Fibroblast of pulmonary artery (primary cell): ENCODE measurements at places on chromosomes 13 and 19.

DNA sequence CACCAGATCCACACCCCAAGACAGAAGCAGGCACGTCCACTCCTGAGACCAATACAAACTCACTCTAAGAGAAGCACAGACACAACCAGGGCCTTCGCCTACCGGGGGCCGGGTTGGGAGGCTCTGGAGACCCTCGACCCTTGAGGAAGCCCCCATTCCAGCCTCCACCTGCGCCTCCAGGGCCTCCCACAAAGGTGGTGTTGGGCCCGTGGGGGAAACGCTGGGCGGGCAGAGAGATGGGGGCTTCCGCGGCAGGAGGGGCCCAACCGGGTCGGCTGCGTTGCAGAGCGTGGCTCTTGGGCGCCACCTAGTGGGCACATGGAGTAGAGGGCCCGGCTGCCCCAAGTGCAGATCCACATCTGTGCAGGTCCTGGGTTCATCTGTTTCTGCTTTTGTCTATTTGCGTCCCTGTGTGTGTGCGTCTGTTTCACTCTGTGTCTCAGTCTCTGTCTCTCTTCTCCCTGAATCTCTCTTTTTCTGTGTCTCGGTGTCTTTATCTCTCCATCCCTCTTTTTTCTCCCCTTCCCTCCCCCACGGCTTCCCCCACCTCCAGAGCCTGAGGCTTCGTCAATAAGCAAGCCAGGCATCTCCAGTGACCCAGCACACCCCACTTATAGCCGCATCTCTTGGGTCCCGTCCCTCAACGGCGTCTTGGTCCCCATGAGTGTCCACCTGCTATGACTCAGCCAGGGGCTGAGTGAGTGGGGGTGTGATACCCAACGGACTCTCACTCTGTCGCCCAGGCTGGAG, 10.5 kb upstream of the TINCR start:
- DNase-seq = peak; percentile 55

DNA sequence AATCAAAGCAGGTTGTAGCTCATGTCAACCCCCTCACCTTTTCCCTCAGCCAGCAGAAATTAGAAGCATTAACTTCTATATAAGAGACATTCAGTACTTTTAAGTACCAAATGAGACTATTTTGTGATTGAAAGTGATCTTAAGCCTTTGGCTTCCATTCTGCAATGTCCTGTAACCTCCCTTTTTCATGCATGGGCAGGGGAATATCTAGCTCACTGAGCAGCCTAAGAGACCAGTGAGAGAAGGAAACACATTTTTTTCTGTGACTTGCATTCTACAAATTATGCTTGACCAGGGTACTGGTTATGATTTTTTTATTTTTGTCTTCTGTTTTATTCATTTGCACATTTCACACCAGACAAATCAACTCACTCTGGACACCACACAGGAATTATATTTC, 369.6 kb downstream of the KCTD12 start:
- DNase-seq = peak; percentile 6

GRCh38 chr19:51456541-51457290, 1.5 kb downstream of the SIGLEC8 start:
- no peak for DNase-seq

- DNase-seq = no peak
Observed at GRCh38 chr13:50122455-50122854, 107.2 kb downstream of the KCNRG start.

DNA sequence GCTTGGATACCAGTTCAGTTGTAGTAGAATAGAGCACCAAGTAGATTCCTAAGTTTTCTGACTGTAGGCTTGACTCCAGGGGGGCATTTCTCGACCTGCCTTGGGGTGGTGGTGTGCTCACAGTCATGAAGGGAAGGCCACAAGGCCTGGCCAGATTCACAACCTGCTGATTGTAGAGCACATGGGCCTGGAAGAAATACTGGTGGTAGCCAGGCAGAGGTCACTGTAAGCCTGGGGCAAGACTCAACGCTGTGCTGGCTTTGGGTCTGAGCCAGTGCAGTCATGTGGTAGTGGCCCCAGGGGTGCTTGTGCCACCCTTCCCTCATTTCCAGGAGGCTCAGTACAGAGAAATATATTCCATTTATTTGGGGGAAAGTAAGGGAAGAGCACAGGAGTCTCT, 832.3 kb upstream of the SLC10A2 start:
- no peak for DNase-seq

DNA sequence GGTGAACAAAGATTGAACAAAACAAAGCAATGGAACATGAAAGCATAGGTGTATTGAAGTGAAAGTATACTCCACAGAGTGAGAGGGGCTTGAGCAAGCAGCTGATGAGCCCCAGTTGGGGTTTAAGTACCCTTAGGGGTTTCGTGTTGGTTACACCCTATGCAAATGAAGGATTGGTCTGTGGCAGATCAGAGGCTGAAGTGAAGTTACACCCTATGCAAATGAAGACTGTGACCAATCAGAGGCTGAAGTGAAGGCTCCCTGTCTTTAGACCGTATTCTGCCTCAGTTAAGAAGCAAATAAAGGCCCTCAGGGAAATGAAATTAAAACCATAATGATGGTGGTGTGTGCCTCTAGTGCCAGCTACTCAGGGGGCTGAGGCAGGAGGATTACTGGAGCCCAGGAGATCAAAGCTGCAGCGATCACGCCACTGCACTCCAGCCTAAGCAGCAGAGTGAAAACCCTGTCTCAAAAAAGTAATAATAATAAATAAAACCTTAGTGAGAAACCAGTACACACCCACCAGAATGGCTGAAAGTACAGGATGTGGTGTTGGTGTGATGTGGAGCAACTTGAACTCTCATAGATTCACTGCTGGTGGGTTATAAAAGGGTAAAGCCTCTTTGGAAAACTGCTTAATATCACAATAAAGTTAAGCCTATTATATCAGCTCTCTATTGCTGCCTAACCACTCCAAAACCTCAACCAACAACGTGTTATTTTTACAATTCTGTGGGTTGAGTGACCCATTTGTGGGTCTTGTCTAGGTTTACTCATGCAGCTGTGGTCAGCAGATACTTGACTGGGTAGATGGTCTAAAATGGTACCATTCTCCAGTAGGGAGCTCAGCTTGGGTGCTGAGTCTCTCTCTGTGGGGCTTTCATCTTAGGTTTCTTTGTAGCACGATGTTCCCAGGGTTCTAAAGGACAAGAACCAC, 12.8 kb upstream of the UPF3A start:
- no peak for DNase-seq

DNA sequence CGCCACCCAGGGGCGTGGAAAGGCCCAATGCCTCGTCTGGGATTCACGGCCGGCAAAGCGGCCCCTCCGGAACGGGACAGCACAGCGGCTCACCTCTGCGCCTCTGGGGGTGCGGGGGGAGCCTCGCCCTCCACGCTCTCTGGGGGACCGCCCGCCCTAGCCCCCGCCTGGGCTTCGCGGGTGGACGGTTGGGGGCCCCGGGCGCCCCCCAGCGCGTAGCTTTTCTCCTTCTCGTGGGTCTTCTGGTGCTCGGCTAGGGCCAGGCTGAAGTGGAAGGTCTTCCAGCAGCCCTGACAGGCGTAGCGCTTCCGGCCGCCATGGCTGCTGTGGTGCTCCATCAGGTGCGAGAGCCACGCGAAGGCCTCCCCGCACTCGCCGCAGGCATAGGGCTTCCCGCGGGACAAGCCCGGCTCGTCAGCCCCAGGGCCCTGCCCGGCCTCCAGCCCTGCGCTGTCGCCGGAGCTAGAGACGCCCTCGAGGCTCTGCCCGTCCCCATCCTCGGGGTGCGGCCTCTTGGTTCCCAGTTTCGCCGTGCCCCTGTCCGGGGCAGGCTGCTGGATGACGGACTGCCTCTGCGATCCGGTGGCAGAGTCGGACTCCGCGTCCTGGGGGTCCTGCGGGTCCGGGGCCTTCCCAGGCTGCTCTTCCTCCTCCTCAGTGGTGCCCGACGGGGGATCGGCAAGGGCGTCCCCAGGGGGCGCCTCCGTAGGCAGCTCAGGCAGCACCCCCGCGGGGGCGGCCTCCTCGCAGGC, 13.3 kb downstream of the ZSCAN18 start:
- no peak for DNase-seq

GRCh38 chr19:16888629-16889365, at the start of gene F2RL3:
TSS of gene F2RL3 (plus strand) at chr19:16888999. CDS start at chr19:16889190, 191 bp downstream.
- peak; percentile 68 for DNase-seq

DNA sequence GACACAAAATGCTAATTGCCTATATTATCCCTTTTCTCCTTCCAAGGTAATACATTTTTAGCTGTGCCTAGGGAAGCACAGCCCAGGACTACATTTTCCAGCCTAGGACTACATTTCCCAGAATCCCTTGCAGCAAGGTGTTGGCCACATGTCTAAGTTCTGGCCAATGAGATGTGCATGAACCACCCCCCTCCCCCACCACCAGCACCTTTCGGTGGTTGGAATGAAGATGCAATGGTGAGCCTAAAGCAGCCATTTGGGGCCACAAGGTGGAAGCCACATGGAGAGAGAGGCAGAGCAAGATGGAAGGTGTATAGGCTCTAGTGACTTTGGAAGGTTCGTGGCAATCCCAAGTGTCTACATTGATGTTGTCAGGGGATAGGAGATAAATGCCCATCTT, 16.2 kb downstream of the UNC13A start:
- DNase-seq = peak; percentile 59

- DNase-seq = peak; percentile 23
Observed at GRCh38 chr13:62014299-62014698, 598.6 kb upstream of the PCDH20 start.

GRCh38 chr13:113997845-113998751, 24.2 kb upstream of the C13orf46 start:
- peak; percentile 50 for DNase-seq

GRCh38 chr19:48186541-48186991, 16.1 kb downstream of the ZSWIM9 start:
- DNase-seq = no peak

DNA sequence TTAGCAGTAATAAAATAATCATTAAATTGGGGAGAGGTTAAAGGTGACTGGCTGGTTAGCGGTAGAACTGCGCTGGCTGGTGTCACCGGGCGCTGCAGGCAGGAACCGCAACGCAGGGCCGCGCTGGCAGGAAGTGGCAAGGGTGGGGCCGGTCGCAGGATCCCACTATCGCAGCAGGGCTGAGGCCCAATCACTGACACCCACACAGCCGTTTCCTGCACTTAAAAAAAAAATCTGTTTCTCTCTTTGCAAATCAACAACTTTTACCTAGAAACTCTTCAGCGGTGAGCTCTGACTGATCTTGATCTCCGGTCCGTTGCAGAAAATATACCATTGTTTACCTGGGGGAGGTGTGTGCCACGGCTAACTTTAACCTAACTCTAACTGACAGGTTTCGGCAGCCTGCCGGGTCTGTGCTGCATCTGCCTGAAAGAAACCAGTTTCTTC, 46.9 kb downstream of the KLF2 start:
- DNase-seq = no peak

GRCh38 chr19:5250127-5250659, 90.4 kb downstream of the PTPRS start:
- no peak for DNase-seq

- no peak for DNase-seq
Observed at GRCh38 chr13:111272117-111272516, 48.3 kb upstream of the TEX29 start.

DNA sequence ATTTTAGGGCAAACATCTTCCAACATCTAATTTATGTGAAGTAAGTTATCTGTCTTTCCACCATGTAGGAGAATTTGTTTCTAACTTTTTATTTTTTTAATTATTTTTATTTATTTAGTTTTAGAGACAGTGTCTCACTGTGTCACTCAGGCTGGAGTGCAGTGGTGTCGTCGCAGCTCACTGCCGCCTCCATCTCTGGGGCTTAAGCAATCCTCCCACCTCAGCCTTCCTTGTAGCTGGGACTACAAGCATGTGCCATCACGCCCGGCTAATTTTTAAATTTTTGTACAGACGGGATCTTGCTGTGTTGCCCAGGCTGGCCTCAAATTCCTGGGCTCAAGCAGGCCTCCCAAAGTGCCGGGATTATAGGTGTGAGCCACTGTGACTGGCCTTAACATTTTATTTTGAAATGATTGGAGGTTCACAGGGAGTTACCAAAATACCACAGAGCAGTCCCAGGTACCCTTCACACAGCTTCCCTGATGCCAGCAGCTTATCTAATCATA, 58.8 kb downstream of the CELF5 start:
- DNase-seq = no peak

DNA sequence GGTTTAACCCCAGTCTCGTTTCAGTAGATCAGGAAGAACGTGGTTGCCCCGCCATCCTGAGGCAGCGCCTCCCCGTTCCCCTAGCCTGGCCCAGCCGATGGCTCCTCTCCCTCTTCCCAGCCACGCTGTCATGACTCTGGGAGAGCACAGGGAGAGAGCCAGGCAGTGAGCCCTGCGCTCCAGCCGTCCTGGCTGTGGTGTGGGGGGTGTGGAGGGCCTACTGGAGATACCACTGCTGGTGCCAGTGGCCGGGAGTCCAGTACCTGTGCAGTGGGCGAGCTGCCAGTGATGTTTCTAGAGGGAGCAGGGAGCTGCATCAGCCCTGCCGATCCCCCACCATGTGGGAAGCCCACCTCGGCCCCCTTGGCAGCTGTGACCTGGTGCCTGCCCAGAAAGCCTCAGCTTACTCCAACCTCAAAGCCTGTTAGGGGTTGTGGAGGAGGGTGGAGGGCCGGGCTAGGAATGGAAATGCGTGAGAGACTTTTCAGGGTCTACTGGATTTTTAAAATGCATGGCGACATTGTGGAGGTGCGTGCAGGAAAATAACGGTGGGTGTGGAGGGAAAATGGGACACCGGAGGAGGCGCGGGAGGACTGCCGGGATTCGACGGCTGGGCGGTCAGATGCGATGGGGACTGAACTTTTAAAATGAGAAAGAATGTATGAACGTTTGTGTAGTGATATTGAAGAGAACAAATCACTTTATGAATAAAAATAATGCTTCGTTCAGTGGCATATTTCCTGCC, 4.9 kb downstream of the TEX29 start:
- DNase-seq = no peak

DNA sequence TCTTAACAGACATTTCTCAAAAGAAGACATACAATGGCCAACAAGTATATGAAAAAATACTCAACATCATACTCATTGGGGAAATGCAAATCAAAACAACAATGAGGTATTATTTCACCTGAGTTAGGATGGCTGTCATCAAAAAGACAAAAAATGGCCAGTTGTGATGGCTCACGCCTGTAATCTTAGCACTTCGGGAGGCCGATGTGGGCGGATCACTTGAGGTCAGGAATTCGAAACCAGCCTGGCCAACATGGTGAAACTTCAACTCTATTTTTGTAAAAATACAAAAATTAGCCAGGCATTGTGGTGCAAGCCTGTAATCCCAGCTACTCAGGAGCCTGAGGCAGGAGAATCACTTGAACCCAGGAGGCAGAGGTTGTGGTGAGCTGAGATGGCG, 22.0 kb downstream of the CEACAM16 start:
- DNase-seq = no peak
